ENCODE measurements at places on chromosomes 6 and 20.

- peak; percentile 45 for DNase-seq
Measured at GRCh38 chr6:144349690-144350527, 64.8 kb downstream of the UTRN start.

GRCh38 chr6:42315259-42315990, 97.8 kb upstream of the MRPS10 start:
- DNase-seq = no peak

DNA sequence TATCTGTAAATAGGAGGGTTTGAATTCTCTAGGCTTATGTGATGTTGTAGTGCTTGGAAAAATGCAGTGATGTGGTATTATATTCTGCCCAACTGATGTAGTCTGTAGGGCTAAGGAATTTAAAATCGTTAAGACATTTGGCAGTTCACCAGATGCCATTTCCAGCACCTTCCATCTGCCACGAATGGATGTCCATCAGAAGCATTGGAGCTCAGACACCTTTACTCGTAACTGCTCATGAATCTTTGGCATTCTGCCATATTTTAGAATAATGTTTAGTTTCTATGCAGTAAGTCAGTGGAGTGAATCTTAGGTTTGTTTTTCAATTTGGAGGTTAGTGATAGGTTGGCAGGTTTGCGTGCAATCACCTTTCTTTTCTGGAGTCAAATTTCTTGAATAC, 2.4 kb upstream of the SYTL3 start:
- no peak for DNase-seq

GRCh38 chr6:122969999-122970533, 26.0 kb upstream of the CLVS2 start:
- DNase-seq = no peak

- DNase-seq = no peak
Measured at GRCh38 chr6:137813308-137813970, 53.6 kb upstream of the TNFAIP3 start.

DNA sequence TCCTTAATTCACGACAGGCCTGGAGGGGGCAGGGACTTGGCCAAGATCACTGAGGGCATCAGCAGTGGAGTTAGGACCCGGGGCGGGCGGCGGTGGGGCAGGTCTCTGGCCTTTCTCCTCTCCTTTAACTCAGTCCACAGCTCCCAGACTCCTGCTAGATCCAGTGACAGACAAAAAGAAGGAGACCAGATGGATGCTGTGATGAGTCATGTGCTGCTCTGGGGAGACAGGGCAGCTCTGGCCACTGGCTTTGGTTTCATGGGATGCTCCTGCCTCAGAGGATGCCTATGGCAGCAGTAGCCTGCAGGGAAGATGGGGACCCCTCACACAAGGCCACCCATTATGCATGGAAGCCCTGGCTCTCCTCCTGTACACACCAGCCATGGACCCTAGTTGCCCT, 20.5 kb downstream of the EPB41L1 start:
- DNase-seq = no peak
